ENCODE measurements at places on chromosomes 11 and 22. TPM values are rescaled to one million over a fixed set of nuclear protein-coding genes. Genes with fewer than 3 reads are reported as not detected.

OR4X1 gene
- not detected for polyA plus RNA-seq

PYGM gene
- 1.8 TPM for polyA plus RNA-seq

PHOX2A gene
- not detected for polyA plus RNA-seq

CDC42EP2 gene
- 8.6 TPM for polyA plus RNA-seq

TRIM44 gene
- 101 TPM for polyA plus RNA-seq

DUSP8 gene
- polyA plus RNA-seq = 3.2 TPM

PATE2 gene
- 0.25 TPM for polyA plus RNA-seq

Data from left kidney (tissue), 8 donors.